ENCODE measurements at places on chromosomes 13 and 19.

DNA sequence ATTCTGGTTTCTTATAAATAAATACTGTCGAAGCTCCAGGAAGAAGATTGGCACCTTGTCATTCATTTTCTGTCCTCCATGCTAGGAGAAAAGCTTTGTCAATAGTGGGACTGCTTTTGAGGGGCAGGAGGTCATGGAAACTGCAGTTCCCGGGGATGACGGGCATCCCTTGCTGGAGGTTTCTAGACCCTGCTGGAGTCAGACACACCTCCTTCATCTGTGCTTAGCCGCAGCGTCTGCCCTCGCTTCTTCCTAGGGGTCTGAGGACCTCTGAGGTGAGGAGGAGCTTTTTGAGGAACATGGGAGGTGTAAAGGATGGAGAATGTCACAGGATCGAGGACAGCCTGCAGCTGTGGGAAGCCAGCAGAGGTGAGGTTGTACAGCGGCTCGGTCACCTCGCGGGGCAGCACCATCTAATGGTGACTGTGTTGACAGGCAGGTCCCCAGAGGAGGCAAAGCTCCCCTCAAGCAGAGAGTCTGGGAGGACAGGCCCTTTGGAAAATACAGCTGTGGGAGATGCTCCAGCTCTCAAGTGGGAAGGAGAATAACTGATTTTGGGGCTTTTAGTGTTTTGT, 172.7 kb upstream of the RNF113B start:
- DNase-seq, result no peak

GRCh38 chr19:17328517-17329365, 5.9 kb downstream of the ANO8 start:
- no peak for DNase-seq

DNA sequence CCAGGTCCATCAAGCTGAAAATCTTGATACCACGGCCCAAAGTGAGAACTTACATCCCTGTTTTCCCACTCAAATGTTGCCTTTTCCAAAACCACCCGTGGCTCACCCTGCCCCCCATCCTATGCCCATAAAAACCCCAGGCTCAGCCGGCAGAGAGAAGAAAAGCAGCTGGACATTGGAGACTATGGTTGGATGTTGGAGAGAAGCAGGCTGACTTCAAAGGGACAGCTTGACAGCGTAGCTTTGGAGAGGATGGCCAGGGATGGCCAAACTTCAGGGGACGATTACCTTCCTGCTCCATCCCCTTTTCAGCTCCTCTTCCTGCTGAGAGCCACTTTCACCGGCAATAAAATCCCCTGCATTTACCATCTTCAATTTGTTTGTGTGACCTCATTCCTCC, 3.5 kb upstream of the ZNF792 start:
- no peak for DNase-seq

DNA sequence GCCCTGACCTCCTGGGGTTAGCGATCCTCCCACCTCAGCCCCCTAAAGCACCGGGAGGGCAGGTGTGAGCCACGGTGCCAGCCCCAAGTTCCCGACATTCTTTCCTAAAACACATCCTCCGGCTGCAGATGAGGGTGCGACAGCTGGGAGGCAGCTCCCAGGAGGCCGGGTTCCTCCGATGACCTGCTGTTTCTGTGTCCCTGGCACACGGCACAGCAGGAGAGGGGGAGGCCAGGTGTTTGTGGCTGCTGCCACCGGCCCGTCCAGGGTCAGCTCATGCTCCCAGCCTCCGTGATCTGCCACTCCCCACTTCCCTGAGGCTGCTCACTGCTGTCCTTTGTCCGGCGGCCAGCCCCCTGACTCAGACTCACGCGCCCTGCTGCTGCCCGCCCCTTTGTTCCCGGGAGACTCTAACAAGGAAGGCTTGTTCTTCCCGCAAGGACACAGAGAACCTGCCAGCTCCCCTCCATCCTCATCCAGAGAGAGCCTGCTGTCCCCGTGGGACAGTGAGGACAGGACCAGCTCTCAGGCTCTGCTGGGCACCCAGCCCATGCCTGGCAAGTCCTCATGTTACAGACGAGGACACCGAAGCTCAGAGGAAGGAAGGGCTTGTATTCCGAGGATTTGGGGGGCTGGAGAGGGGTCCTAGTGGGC, 10.6 kb upstream of the MADCAM1 start:
- no peak for DNase-seq

DNA sequence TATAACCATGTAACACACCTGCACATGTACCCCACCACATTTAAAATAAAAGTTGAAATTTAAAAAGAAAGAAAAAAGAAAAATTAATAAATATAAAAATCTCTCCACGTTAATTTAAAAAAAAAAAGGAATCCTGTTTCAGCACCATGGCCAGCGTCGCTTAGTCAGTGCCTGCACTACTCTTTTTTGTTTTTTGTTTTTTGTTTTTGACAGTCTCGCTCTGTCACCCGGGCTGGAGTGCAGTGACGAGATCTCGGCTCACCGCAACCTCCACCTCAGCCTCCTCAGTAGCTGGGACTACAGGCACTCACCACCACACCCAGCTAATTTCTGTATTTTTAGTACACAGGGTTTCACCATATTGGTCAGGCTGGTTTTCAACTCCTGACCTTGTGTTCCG, 835.9 kb downstream of the UQCRFS1 start:
- DNase-seq, result no peak

DNA sequence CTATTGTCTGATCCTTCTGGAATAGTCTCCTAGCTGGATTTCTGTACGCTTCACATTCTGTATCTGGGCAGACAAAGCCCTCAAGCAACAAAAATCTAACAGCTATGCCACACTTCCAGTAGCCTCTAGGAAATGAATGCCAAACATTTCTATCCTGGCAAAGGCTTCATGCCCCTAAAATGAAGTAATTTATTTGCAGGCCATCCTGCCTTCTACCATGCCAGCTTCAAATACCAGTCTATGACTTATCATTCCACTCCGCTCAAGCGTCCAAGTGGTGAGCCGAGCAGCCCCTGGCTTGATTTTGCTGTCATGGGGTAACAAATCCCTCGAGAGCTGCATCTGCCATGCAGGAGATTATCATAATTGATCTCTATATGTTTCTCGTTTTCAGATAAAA, 86.9 kb downstream of the LHFPL6 start:
- DNase-seq, result no peak

- no peak for DNase-seq
Measured at GRCh38 chr13:34425327-34425949, 516.6 kb upstream of the NBEA start.

GRCh38 chr19:39867133-39867532, 21.0 kb upstream of the FBL start:
- DNase-seq, result no peak

- no peak for DNase-seq
Measured at GRCh38 chr13:93375491-93375890, 148.9 kb downstream of the GPC6 start.

GRCh38 chr13:95073747-95074311, 227.4 kb downstream of the ABCC4 start:
- no peak for DNase-seq

- DNase-seq, result no peak
Measured at GRCh38 chr13:111511805-111512504, 191.5 kb downstream of the TEX29 start.

DNA sequence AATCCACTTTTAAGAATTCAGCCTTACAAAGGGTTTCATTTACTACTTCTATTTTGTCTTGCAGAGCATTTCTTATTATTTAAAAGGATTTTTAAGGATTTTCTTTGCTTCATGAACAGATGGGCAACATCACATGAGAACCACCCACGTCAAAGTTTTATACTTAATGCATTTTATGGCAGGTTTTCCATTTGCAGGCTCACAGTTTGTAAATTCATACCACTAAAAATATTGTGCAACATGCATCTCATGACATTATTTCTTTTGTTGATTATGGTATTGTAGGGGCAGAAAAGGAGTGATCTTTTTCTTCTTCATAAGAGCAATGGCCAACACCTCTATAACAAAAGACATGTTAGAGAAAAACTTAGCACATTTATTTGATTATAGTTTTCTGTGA, 554.0 kb upstream of the SPRY2 start:
- no peak for DNase-seq

DNA sequence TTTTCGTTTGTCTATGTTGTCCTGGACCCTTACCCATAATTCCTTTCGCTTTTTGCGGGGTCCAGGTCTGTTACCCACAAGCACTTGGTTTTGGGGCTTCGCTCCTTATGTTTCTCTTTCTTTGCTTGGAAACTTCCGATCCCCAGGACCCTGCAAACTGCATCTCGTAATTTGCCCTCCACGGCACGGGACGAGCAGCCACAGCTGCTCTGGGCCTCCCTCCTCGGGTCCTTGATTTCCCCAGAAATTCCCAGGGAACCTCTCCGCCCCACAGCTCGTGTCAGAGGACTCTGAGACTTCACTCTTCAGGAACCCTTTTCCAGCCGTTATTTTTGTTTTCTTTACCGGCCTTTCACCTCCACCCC, 599 bp downstream of the SNRNP70 start:
- no peak for DNase-seq

GRCh38 chr19:7783991-7784423, 21.0 kb downstream of the CLEC4M start:
- no peak for DNase-seq

DNA sequence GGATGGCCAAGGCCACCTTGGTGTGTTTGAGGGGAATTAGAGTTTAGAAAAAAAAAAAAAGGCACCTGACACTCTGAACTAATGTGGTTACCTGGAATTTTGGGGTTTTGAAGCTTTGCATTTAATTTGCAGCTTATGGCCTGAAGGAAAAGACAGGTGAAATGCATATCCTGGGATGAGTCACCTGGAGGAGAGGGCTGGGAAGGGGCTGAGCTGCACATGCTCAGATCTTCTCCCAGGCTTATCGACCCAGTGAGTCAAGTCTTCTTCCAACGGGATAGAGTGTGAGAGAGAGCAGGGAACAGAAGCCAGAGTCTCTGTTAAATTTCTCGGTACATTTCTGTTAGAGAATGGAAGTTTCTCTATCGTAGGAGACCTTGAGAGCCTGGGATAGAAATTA, 29.7 kb upstream of the ALOX5AP start:
- no peak for DNase-seq

DNA sequence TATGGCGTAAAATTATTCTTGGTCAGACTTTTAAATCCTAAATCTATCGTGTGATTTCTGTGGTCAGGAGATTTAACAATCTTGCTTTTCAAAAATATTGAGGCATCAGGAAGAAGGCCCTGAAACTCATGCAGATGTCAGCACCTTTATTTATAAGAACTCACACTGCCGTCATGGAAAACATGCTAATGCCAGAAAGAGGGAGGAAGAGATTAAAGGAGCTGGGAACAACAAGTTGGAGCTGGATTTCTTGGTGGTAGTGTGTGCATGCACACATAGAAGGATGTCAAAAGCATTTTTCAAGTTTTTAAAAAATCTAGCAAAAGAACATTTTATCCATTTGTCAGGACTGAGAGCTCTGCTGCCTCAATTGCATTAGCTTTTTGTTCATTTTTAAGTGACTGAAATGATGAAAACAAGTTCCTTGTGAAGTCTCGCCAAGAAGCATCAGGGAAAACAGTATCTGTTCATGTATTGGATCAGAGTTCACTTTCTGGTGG, 342.5 kb downstream of the SPRY2 start:
- DNase-seq, result no peak

DNA sequence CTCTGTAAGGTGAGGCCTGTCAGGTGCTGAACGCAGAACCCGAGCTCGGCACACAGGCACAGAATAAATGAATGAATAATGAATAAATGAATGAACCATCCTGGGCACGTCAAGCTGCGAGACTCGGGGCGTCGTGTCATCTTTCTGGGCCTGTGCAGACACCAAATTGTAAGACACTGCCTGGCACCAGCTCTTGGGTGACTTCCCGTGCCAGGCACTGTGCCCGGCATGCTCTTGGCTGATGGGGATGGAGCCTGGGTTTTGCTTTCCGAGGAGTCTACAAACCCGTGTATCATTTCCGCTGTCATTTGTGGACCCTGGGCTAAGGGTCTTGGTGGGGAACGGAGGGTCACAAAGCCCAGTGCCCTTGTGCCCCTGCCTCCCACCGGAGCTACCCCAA, 43.9 kb downstream of the CELF5 start:
- DNase-seq, result no peak

- peak; percentile 30 for DNase-seq
Measured at GRCh38 chr13:88887045-88887662, 1216.0 kb downstream of the SLITRK5 start.

DNA sequence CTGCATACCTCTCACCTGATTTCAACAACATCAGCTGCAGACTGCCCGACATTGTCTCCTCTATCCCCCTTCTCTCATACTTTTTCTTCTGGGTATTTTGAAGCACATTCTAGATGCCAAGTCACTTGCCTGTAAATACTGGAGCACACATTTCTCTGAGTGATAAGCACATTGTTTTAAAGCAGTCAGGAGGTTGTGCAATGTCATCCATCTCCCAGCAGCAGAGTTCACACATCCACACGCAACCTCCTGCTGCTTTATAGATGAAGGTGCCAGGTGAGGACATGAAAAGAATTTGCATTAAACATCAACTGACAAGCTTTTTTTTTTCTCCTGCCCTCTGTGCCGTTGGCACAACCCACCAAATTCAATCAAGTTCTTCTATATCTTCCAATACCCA, 5.5 kb downstream of the UPK1A start:
- DNase-seq, result no peak

GRCh38 chr19:56105090-56105701, 15.9 kb downstream of the ZNF787 start:
- DNase-seq, result peak; percentile 47

GRCh38 chr13:106597186-106597585, 29.2 kb upstream of the ARGLU1 start:
- DNase-seq, result no peak

DNA sequence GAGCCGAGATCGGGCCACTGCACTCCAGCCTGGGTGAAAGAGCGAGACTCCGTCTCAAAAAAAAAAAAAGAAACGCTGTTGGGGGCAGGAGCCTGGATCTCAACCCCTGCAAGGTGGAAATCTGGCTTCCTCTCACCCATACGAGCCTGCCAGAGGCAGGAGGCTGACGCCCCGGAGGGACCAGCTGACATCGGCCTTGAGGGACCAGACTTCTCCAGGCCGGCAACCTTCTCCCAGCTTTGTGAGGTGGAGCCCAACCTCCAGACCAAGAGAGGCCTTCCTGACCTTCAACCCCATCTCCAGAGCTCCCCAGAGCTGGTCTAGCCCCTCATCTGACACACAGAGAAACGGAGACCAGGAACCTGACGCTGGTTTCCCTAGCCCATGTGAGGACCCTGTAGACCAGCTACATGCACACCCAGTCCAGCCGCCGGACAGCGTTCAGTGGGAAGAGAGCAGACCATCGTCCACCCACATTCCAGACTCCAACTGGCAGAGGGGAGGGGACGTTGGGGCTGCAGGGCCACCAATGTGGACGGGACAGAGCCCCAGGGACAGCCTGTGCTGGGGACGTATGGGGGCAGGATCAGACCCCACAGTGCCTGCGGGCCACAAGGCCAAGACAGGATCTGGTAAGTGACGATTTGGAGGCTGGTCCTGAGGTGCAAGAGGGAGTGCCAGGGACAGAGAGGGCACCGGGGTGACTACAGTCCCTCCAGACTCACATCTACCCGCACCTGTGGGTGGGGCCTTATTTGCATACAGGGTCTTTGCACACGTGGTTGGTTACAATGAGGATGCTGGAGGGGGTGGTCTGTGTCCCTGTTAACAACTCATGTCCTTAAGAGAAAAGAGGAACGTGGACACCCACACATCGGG, 11.4 kb downstream of the SBNO2 start:
- no peak for DNase-seq

- peak; percentile 17 for DNase-seq
Measured at GRCh38 chr13:33710924-33711323, 107.0 kb upstream of the RFC3 start.

All from NAMALWA (cell line).